GM20000 (cell line): ENCODE measurements at places on chromosomes 6 and 20.
A peak's percentile ranks its signal among the peaks of the same experiment; 100 is the strongest.

DNA sequence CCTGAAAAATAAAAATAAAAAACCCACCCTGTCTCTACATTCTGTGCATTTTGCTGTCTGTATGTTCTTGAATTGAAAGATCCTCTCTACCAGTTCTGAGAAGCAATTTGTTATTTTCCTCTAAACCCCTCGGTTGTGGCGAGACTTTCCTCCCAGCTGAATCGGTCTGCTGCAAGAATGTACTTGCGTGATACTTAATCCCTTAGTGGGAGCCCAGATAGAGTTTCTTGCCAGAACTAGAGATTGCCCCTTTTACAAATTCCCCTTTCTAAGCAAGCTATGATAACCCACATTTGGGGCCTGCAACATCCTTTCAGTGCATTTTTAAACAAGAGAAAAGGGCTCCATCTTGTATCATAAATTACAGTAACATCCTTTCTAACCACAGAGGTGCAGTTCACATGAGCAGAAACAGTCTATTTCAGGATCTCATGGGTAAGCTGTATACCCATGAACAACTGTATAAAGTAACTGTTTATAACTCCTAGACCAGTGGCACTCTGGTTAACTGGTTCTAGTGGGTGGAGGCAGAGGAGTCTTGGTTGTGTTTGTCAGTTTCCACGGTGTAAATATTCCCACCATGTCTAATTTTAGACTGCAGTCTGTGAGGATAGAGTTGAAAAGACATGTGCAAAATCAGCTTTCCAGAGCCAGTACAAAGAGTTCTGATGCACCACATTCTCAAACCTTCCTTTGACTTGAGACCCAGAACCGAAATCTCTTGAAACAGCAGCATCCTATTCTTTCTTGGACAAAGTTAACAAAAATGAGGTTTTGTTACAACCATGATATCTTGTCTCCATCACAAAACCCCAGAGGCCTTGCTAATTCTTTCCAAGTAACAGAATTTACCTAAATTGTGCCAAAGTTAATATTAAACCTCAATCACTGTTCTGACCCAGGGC, 113.1 kb upstream of the ZNF217 start:
- peak; percentile 40 for DNase-seq

DNA sequence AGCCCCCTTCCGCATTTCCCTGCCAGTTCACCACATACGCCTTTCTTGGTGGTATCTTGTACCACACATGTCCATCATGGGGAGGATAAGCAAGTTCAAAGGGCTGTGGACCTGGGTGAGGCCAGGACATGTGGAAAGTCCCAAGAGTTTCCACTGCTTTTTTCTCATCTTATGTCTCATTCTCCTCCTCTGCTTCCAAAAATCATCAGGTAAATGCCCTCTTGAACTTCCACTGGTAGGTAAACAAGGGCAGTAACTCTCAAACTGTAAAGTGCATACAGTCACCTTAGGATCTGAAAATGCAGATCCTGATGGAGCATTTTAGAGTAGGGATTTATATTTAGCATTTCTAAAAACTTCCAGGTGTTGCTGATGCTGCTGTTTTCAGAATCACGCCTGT, 7.9 kb upstream of the SIRT5 start:
- no peak for DNase-seq

DNA sequence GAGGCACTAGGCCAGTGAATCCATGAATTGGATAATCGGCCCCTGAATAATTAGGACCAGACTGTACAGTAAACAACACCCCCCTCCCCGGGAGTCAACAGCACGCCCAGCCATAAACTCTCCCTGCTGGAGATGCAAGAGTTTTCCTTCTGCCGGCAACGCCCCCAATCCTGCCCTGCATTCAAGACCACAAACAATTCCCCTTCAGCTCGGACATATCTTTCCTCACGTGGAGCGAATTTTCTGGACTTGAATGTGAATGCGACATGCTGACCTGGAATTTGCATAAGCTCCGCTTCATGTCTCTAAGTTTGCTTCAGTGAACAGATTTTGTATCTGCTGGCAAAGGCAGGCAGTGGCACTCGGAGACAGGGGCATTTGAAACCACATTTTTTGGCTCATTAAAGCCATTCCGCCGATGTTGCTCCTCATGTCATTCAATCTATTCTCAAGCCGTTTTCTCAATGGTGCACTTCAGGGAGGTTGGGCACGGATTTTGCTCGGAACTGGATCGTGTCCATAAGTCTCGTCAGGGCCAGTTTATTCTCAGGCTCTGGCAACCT, 38.0 kb upstream of the GMPR start:
- no peak for DNase-seq

- no peak for DNase-seq
These were observed 265.0 kb upstream of the MARCKS start for GRCh38 chr6:113591896-113592827.

GRCh38 chr20:57959018-57959417, 249.2 kb upstream of the PMEPA1 start:
- no peak for DNase-seq

DNA sequence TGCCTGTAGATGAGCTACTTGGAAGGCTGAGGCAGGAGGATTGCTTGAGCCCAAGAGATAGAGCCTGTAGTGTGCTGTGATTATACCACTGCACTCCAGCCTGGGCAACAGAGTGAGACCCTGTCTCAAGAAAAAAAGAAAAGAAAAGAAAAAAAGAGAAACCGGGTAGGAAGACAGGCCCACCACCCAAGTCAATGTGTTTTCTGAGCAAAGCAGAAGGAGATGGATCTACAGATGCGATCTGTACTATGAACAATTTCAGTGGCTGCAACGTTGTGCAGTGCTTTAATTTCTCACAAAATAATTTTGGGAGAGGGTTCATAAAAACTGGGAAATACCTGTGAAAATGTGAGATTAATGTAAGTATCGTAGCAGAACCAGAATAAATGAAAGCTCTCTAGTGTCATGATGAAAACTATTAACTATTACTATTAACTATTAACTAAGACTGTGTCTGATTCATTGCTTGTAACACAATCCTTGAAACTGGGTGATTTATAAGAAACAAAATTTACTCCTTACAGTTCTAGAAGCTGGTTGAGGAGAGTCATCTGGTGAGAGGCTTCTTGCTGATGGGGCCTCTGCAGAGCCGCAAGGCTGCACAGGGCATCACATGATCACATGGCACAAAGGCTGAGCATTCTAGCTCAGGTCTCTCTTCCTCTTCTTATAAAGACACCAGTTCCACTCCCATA, 233.1 kb upstream of the ZNF217 start:
- DNase-seq = no peak

- DNase-seq = no peak
These were observed 3.7 kb downstream of the JPH2 start for GRCh38 chr20:44183282-44183681.

GRCh38 chr20:36384022-36384619, 78.0 kb downstream of the DLGAP4 start:
- DNase-seq = peak; percentile 51
